ENCODE measurements at places on chromosomes 5 and 9.

DNA sequence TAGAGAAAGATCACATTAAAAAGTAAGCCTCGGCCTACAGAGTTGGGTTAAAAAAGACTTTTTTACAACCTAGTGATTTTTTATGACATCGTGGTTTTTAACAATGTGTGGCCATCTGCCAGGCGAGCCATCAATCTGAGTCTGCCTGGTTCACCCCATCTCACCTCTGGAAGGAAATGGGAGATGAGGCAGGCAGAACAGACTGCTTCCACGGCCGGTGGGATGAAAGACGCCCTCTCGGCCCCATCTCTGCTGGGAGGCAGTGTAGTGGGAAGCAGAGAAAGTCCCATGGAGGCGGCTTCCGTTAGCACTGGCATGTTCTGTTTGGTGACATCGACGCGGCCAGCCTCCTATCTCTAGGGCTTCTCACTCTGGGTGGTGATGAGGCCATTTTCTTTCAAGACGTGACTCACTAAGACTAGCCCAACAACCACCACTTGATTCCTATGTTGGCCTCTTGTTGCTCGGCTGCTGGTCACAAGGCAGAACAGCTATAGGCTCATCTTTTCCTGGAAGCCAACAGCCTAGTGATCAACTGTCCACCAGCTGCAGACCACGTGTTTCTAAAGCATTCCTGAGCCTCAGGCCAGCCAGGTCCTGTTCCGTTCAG lies 132.4 kb upstream of the OTULINL start:
- no peak for DNase-seq

- DNase-seq: no peak
Observed at GRCh38 chr9:26247861-26248260, 569.6 kb upstream of the TUSC1 start.

GRCh38 chr5:157336423-157336744 lies 70.5 kb downstream of the CYFIP2 start:
- no peak for DNase-seq

GRCh38 chr9:81964218-81965171 lies 21.2 kb downstream of the SPATA31D3 start:
- no peak for DNase-seq

DNA sequence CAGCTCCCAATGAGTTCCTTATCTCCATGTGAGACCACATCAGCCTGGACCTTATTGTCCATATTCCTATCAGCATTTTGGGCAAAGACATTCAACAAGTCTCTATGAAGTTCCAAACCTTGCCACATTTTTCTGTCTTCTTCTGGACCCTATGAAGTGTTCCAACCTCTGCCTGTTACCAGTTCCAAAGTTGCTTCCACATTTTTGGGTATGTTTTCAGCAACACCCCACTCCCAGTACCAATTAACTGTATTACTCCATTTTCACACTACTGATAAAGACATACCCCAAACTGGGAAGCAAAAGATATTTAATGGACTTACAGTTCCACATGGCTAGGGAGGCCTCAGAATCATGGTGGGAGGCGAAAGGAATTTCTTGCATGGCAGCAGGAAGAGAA lies 548.5 kb downstream of the CHSY3 start:
- no peak for DNase-seq

- DNase-seq: no peak
Observed at GRCh38 chr5:99349787-99350186, 421.0 kb upstream of the CHD1 start.

- DNase-seq: no peak
Observed at GRCh38 chr5:72138943-72139521, 31.8 kb downstream of the MAP1B start.

GRCh38 chr5:113179156-113179555 lies 202.6 kb downstream of the DCP2 start:
- DNase-seq: no peak

DNA sequence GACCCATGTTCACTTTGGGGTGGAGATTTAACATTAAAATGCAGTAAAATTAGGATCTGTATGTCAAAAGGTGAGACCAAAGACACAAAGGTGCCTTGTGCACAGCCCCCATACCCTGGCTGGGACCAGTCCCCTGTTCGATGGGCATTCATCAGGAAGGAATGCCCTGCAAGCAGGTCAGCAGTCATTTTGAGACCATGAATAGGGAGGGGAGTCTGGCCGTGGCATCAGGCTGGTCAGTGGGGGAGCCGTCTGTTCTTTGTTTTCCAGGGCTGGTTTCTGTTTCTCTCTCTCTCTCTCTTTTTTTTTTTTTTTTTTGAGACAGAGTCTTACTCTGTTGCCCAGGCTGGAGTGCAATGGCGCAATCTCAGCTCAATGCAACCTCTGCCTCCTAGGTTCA lies 68.9 kb upstream of the GOLM1 start:
- no peak for DNase-seq
